Lower lobe of right lung (tissue), 2 donors: ENCODE measurements at places on chromosomes 1 and 21.

DNA sequence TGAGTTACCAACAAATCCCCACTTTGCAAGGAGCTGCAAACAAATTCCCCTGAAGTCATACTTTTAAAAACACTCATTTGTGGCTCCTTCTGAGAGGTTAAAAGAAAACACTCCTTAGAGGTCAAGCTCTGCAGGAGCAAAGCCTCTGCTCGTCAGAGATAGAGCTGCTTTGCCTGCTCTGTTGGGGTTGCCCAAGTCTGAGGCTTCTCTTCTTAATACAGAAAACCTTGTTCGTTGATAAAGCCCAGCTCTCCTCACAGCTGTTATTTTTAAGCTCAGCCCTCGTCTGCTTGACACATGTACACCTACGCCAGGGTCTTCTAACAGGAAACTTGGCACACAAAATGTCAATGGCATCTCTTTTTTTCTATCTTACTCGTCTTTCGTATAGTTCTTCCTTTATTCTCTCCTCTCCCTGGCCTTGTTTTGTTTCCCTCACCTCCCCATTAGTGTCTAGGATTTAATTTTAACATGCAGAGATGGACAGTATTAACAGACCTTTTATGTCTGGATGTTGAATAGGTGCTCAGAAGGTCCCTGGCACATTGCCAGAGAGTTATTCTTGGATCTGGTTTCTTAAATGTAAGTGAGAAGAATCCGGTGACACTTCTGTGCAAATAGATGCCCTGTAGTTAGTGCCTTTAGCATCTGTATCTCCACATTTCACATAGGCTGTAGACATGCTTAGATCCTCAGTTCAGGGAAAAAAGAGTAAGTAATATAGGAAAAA is 86.0 kb downstream of the LRRC53 start:
- DNase-seq: no peak

DNA sequence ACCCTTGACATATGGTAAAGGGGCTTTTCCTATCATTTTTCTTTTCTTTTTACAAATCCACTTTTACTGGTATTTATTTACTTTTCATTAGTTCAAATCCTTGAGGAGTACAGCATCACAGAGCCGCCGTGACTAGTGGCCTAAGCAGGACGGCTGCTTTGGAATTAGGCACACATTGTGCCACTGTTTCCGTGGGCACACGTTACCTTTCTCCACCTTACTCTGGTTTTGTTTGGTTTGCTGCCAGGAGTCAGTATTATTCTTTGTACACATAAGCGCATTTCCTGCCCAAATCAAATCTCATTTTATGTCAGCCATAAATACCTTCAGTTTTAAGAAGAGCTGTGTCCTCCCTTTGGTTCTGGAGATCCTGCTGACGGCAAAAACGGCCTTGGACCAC is 31.2 kb downstream of the SCCPDH start:
- no peak for DNase-seq

DNA sequence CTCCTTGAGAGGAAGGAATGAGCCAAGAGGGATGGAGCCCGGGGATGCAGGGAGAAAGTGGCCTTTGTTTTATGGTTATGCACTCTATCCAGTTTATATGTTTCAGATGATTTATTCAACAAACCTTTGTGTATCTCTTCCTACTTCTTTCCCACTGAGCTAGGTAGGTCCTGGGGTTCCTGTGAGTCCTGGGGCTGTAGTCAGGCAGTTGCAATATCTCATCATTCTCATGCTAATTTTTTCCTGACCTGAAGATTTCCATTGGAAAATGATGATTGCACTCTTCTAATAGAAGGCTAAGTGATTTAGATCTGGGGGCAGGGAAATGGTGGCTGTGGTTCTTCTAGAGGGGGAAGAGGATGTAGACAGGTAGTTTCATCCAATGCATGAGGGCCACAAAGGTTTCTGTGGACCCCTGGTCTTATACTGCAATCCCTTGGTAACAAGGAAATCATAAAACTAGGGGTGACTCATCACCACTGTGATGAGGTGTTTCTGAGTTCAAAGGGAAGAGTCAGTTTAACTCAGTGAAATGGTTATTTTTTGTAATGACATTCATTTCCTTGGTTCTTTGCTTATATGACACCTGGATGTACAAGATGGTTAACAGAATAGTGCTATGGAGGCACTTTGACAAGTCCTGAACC is 20.2 kb downstream of the B3GALT5 start:
- no peak for DNase-seq

- DNase-seq: no peak
These were observed 140.7 kb downstream of the CYYR1 start for GRCh38 chr21:26432410-26432809.

DNA sequence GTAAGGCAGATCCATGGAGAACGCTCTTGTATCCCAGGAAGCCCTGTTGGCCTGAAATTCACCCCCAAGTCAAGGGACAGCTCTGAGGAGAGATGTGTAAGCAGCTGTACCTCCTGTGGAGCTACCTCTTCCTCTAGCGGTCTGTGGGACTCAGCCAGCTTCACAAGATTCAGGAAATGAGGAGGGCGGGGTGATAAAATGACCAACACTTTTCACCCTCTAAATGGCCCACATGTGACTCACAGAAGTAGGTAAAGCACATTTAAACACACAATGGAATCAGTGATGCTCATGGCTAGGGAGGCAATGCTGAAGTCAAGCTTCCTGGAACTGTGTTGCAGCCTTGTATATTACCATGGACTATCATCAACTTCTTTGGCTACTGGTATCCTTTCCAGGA is at the start of gene SH2D1B:
Gene SH2D1B, minus strand, starts transcription at position 135 of the 400 bp plus-strand sequence. Its CDS starts 120 bp downstream, at position 15.
- no peak for DNase-seq

- DNase-seq: no peak
These were observed 31.8 kb downstream of the UBE2U start for GRCh38 chr1:64235181-64235580.

GRCh38 chr1:192940658-192941057 is 118.5 kb downstream of the UCHL5 start:
- DNase-seq: no peak

DNA sequence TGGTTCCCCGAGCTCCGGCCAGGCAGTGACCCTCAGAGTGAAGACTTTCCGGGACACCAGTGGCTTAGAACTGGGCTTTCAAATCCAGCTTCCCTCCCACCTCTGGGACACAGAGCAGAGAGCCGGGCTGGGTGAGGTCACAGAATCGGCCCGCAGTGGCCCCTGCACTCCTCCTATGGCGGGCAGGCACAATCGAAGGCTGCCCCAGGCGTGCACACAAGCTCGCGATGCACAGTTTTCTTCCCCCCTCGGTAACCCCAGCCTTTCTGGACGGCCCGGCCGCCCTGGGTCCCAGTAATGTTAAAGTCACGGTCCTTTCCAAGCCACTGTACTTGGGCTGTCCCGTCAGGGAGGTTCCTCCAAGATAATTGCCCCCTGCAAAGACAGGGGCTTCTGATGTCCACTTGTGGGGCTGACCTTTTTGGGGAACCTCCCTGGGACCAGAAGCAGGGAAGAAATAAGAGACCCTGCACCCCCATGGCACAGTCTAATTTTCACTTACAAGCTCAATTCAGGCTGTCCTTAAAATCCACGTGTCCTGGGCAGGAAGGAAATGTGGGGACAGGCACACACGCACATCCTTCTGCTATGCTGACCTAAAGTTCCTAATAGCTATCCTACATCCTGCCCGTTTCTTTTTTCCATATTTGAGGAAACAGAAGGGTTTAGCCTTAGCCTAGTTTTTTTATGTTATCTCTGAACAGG is 13.7 kb downstream of the TFF3 start:
- DNase-seq: no peak

GRCh38 chr1:227998374-227999055 is 8.3 kb upstream of the WNT3A start:
- DNase-seq: no peak

GRCh38 chr1:43887748-43888147 is 45.9 kb upstream of the ARTN start:
- no peak for DNase-seq

- peak; percentile 80 for DNase-seq
These were observed 49.2 kb upstream of the C1orf198 start for GRCh38 chr1:230917284-230918135.

DNA sequence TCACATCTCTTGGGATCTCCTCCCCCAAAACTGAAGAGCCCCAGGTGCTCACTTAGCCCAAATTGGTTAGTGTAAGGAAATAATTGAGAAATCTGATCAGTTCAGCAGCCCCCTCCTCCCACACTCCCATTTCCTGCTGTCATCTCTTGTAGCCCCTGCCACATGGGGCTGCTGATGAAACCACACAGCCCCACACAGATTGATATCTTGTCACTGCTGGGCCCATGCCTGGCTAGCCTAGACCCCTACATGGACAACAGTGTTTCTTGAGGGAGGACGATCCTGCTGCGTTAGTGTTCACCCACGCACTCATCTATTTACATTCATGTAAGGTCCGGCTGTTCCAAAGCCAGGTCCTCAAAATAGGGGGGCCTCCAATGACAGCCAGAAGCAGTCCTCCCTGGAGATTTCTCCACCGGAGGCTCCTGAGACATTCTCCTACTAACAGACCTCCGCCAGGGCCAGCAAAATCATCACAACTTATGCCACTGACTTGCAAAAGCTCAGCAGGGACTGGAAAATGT is 23.9 kb upstream of the RXRG start:
- no peak for DNase-seq

DNA sequence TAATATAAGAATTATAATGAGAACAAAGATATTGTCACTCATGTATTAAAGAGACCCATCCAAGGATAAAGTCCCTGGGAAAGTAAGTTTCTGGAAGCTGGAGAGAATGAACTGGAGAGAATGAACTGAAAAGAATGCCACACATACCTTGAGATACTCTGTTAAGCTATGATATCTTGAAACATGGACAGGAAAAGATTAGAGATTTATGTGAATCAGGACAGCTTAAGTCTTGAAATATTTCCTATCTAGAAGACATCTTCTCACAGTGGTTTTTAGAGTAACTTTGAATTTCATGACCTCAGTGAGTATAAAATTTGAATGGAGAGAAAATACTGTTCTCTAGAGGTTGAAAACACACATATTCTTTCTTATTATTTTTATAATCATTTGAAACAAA is 201.3 kb upstream of the HMCN1 start:
- DNase-seq: no peak

DNA sequence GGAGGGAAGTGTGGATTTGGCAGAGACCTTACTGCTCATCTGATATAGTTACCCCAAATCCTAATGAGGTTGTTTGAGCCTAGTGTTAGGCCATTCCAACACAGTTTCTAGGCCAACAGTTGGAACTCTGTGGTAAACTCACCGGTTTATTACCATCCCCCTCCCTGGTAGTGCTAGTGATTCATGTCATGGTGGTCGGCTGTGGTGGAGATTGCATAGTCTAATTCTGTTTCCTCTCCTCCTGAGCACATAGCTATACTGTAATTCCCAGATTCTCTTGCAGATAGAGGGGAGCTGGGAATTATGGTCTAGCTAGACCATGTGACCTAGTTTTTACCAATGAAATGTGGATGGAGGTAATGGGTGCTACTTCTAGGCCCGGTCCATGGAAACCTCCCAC is 123.7 kb upstream of the KIF26B start:
- DNase-seq: no peak

DNA sequence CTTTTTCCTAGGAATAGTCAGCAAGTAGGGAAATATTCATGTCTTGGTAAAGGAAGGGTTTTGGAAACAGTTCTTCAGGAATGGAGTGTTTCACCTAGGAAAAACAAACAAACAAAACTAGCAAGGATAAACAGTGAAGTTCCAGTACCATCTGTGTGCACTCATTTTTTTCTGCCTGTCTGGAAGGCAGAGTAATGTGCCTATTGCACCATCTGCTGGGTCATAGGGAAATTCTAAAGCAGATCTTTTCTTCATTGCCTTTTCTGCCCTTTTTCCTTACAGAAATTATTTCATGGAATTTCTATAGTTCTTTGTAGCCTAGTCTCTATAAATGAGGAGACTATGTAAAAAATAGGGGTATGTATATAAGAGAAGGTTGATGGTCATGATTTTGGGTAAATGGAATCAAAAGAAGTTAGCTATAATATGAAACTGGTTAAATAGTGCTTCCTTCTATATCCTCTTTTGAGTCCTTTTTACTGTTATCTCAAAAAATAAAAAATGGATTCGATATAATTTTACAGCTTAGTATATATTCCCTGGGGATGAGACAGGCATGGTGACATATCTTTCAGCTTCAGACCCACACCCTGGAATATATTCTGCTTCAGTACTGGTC is 3.4 kb upstream of the HRNR start:
- DNase-seq: no peak

DNA sequence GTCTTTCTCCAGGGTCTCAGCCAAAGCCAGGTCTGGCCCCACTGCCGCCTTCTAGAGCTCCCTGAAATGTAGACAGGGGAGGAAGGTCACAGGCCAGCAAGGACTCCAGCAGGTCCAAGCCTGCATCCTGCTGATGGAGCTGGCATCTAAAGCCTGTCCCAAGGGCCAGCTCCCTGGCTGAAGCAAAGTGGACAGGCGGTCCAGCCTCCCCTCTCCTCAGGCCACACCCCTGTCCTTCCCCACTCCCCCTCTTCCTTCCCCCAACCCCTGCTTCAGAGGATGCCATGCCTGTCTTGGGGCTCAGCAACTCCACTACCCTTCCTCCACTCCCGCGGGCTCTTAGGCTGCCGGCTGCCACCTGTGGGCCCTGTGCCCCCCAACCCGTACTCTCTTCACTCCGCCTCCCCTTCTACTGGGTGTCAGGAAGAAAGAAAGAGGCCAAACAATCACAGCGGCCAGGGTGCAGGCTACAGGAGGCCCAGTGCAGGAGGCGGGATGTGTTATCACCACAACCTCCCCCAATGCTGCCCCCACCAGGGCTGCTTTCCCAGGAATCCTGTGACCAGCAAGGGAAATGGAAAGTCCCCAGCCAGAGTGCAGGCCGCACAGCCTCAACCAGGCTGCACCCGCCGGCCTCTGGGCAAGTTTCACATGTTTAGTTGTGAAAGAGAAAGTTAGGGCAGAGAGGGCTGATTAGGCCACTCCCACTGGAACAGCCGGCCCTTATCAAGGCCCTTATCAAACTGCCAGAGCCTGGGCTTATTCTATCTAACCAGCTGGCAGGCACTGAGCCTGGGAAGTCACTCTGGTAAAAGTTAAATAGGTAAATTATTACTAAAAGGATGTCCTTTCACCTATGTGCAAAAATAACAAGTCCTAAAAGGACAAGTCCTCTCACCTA is 34.1 kb downstream of the ACOT7 start:
- DNase-seq: peak; percentile 85

DNA sequence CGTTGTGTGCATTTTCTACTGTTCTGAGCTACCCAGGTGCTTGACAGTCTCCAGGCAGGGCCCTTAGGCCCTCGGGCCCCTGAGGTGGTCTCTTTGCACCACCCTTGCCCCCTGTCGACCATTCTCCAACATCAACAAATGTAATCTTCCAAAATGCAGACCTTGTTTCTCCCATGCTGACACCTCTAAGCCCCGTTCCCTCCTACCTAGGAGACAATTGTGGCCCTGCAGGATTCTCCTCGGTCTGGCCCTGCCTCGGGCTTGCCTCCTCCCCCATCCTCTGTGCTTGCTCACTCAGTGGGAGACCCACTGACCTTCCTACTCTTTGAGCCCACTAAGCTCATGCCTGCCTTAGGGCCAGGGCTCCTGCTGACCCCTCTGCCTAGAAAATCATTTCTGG is 104.2 kb upstream of the TARDBP start:
- no peak for DNase-seq

DNA sequence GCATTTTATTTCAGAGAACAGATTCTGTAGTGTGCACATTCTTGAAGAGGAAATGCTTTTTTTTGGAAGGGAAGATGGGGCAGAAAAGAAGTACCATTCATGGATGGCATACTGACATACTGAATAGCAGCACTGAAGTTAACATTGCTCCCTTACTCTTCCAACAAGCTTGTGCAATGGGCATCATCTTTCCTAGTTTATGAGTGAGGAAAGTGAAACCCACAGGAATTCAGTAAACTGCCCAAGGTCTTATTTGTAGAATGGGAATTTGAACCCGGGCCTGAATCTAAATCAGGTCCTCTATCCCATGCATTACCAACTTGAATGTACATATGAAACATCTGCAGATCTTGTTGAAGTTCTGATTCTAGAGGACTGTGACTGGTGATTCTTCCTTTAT is 215.7 kb upstream of the FGGY start:
- no peak for DNase-seq
